IMR-90 (cell line): ENCODE measurements at places on chromosomes 5 and 9. TPM values are rescaled to one million over a fixed set of nuclear protein-coding genes. Genes with fewer than 3 reads are reported as not detected.

POU5F2 gene
- total RNA-seq = 1.1 and 1.4 TPM in 2 replicates

TMEM171 gene
- total RNA-seq = 3.0 and 3.3 TPM in 2 replicates

AKNA gene
- 2.7 and 2.8 TPM in 2 replicates for total RNA-seq

DNA sequence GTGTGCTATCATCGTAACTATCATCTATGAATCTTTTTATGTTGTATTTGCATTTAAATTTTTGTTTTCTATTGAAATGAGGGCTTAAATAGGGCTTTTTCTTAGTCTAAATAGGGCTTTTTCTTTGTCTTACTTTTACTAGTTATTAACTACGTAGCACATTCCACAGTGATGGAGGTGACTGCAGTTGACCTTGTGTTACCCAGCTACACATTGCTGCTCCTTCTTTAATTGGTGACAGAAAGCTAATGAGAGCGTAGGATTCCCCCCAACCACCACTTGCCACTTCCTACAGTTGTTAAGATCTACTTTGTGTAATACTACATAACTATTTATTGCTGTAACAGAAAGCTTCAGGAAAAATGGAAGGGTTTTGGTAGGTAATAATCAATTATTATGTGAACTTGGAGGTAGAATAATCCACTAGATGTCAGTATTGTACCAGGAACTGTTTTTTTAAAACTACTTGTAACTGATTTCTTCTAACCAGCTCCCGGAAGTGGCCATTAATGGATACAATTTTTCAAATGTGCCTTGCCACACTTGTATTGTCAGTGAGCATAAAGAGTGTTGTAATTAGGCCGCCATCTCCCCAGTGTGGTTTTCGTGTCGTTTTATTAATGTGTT, 18.0 kb downstream of the MTRR start:
- no peaks in the 10 kb centered on the region for H3K27me3 ChIP-seq
- DNase-seq = peak; percentile 72
- peaks cover 24% of the 10 kb centered on the region for H3K36me3 ChIP-seq
- H3K27ac ChIP-seq = peak overlapping the region; percentile 40; the same call in 1 of the 2 replicates
- H3K4me3 ChIP-seq = no peak overlapping the region
- H3K4me1 ChIP-seq = peaks cover 4% of the 10 kb centered on the region
